ENCODE measurements at places on chromosomes 4 and X.

GRCh38 chr4:98793658-98794057 is 135.2 kb upstream of the TSPAN5 start:
- no peak for DNase-seq

GRCh38 chr4:2301806-2302205 is 39.9 kb upstream of the MXD4 start:
- DNase-seq = no peak

DNA sequence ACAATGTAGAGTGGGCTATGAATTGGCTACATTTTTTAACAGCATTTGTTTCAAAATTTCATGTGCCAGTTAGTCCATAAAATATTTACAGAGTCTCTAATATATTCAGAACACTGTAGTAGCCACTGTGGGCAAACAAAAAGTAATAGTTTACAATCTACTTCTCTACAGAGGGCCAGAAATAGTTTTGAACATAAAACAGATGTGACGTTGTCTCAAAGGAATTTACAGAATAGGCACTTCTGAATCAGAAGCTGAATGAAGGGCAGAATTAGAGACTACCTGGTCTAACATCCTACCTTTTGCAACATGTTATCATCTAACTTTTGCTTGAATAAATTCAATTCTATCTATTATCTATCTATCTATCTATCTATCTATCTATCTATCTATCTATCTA is 811.9 kb upstream of the EPHA5 start:
- no peak for DNase-seq

- no peak for DNase-seq
Measured at GRCh38 chrX:69162361-69162865, 2.8 kb downstream of the PJA1 start.

GRCh38 chr4:110062166-110062565 is 136.2 kb downstream of the ELOVL6 start:
- no peak for DNase-seq

GRCh38 chrX:9207142-9207541 is 173.2 kb upstream of the FAM9B start:
- DNase-seq = no peak

- DNase-seq = no peak
Measured at GRCh38 chr4:89860971-89861370, 24.0 kb upstream of the SNCA start.

DNA sequence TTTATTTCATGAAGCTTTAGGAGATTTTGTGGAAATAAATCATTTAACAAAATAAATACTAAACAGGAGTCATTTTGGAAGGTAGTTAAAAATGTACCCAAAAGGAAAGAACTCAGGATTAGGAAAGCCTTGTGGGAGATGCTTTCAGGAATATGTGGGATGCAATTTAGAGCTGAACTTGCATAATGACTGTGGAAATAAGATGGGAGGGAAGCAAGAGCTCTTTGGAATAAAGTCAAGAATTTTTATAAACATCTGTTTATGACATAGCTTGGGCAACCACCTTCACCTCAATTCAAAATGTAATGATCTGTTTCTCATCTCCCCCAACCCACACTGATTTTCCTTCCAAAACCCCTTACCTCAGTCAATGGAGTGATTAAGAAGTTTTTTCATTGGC is 623.8 kb downstream of the FAT4 start:
- no peak for DNase-seq

DNA sequence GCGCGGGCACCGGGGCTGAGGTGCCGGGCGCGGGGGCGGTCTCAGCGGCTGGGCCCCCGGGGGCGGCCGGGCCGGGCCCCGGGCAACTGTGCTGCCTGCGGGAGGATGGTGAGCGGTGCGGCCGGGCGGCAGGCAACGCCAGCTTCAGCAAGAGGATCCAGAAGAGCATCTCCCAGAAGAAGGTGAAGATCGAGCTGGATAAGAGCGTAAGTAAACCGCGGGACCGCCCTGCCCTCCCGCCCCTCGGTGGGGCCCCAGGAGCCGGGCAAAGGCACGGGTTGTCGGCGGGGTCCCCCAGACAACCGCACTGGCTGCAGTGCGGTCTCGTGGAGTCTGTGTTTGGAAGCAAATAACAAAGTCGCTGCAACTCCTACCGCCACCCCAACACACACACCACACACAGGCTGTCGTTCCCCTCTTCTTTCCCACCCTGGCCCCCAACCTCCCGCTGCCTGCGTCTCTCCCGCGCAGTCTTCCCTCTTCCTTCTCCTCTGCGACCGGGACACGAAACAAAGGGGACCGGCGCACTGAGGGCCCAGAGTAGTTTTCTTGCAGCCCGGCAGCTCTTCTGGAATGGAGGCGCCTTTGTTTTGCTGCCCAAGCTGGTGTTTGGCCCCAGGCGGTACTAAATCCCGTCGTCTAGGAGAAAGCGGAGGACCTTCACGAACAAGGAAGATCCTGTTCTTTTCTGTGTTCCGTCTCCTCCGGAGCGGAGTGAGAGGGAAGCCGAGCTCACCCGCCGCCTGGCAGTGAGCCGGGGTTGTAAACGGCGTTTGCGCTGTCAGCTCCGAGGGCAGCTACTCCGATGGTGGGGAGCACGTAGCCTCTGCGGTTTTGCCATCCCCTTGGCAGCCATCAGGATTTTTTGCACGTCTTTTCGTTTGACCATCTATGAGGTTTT is 788 bp downstream of the SAP30 start:
- peak; percentile 18 for DNase-seq

GRCh38 chr4:43496188-43496587 is 603.7 kb downstream of the GRXCR1 start:
- no peak for DNase-seq

GRCh38 chr4:3686753-3687152 is 79.4 kb upstream of the ADRA2C start:
- no peak for DNase-seq

DNA sequence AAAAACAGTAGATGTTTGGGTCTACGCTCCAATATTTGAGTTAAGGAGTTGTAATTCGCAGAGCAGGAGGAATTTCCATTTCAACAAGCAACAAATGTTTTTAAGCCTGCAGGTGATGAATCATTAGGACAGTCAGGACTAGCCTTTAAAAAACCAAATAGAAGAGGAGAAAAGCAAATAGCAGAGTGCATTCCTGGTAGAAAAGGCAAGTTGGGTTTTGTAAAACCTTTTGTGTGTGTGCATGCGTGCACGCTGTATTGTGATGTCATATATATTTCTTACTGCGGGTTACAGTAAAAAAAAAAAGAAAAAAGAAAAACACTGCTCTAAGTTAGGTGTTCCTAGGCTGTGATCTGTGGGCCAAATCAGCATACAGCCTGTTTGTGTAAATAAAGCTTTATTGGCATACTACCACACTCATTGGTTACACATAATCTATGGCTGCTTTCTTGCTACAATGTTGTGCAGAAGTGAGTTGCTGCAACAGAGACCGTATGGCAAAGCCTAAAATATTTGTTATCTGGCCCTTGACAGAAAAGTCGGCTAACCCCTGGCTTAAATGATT is 135.6 kb downstream of the MID1 start:
- no peak for DNase-seq

GRCh38 chr4:151389311-151389710 is 19.7 kb upstream of the FHIP1A start:
- DNase-seq = no peak

- DNase-seq = no peak
Measured at GRCh38 chrX:46617906-46618305, 44.3 kb downstream of the CHST7 start.

DNA sequence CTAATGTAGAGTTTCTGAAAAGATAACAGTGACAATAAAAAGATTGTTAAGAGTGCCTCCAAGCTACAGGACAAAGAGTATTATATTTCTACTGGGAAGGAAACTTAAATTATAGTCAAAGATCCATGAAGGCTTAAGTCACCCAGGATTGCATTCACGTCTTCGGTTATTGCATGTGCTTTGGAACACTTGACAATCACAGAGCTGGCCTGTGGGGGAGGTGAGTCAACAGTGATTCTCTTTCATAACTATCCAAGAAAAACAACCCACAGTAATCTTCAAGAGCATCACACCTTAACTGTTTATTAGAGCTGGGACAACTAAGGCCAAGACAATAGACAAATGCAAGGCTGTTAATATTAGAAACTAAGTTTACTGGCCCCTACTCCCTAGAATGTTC is 40.3 kb downstream of the PDGFC start:
- no peak for DNase-seq

DNA sequence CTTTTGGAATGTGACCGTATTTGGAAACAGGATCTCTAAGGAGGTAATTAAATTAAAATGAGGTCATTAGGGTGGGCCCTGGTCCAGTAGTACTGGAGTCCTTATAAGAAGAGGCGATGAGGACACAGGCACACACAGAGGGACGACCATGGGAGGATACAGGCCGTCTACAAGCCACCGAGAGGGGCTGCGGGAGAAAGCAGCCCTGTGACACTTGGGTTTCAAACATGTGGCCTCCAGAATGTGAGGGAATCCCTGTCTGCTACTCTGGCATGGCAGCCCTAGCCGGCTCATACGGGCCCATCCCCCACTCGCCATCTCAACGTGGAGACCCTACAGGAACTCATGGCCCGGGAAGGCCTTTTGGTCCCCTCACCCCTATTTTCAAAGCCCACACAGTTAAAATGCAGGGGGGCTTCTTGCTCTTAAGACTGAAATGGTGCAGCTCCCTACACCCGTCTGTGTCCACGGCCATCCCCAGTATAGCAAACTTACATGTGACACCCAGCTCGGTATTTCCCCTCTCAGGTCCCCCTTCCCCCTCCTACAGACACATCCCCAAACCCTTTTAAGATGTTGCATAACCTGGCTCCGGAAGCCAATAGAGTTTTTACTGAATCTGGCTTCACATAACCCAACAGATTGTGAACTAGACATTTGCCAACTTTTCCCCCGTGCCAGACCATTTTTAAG is 124.1 kb upstream of the TBL1X start:
- no peak for DNase-seq

DNA sequence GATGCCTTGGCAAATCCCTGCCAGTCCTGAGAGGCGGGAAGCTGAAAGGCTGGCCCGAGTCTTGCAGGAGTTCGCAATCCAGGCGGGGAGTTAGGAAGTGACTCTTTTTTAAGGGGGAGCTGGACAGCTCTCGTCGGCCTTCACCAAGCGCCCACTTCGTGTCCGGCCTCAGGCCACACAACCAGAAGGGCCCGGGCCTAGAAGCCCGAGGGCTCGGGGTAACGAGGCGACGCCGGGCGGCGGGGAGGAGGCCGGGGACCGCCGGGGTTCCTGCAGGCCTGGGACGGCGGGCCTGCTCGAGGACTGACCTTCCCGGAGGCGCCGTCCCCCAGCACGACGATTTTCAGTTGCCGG is 395 bp downstream of the RAB28 start:
- DNase-seq = peak; percentile 16

DNA sequence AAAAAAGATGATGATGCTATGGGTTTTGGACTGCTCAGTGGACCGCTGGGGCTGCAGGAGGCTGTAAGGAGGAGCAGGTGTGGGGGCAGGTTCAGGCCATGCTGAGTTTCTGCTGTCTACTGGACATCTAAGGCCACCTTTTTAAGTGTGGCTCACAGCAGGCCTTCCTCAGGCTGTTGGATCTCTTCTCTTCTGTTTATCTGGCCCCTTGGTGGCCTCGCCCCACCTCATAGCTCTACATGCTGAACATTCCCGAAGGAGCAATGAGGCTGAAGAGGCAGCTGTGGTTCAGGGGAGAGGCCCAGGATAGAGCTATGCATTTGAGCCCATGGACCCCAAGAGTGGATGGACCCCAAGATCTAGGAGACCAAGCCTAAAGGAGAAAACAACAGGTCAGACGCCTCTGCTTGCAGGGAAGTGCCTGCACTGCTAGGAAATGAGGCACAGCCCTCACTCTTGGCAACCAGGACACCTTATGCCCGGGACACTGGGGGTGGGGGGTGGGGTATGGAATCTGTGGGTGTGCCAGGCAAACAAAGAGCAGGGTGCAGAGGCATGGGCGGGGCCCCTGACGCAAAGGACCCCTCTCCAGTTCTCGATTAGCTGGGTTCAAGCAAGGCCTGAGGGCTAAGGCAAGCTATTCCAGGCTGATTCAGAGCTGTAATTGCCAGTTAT is 168.9 kb downstream of the BCOR start:
- DNase-seq = no peak

DNA sequence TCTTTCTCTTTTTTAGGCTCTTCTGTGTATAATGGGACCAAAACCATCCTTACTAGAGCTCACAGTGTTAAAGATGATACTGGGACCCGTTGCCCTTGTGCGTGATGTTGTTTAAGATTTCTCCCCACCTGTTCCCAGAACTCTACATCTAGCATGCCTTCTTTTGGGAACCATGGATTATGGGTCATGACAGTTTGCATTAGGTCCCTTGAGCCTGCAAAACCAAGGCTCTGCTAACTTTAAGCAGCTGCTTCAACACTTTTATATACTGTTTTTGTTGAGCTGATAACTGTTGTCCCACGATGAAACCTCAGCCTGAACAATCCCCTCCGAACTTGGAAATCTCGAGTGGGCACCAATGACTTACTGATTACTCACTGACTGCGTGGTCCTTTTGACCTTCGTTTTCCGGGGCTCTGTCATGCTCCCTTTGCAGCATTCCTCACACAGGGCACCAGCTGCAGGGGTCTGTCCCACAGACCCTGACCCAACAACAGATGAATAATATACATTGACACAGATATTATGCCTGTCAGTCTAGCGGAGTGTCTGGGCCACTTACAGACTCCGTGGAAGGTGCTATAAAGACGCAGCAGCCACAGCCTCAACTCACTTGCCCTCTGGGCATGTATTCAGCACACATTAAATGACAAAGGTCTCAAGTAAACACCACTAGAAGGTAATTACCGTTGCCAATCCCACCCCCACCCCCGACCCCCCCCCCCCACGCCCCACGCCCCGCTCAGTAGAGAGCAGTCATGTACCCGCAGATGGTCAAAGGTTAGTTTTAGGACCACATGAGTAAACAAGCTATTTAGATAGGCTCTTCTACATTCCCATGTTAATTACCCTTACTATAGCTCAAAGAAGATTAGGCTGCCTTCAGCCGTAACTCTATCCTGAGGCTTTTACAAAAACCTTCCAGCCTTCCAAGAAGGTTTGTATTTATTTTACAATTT is 162.0 kb upstream of the WDFY3 start:
- DNase-seq = no peak

DNA sequence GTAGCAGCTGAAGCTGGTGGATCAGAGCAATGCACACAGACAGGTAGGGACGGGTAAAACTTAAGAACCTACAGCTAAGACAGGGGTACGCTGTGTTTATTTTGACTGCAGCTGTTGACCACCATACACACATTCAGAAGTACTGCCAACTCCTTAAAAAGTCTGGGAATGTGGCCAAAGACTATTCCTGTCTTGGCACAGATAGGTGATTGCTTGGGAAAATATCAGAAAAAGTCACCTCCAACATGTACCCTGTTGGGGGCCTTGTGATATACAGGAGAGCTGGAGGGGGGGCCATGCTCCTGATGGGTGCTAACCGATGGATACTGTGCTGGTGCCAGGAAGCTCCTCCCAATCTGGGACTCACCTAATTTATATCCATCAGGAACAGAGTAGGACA is 121.2 kb downstream of the VCX2 start:
- no peak for DNase-seq

GRCh38 chrX:155592331-155592730 is 20.4 kb downstream of the TMLHE start:
- no peak for DNase-seq
